ENCODE measurements at places on chromosomes 4 and X.

DNA sequence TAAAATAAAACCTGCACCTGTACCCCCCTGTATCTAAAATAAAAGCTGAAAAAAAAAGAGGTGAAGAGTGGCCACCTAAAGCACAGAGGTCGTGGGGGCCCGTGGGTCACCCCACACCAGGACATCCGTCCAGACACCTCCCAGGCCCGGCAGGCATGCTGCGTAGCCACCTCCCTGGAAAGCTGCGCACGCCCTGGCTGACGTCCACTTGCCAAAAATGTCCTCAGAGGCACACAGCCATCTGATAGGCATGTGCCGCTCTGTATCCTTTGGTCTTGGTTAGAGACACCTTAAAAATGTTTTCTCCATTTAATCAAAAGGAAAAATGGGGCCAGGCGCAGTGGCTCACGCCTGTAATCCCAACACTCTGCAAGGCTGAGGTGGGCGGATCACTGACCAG is 17.7 kb downstream of the FAM53A start:
- DNase-seq, result no peak

- DNase-seq, result no peak
Measured at GRCh38 chrX:74085642-74086236, 218.2 kb upstream of the ZCCHC13 start.

GRCh38 chr4:83922402-83922801 is 386.5 kb downstream of the GPAT3 start:
- DNase-seq, result no peak

DNA sequence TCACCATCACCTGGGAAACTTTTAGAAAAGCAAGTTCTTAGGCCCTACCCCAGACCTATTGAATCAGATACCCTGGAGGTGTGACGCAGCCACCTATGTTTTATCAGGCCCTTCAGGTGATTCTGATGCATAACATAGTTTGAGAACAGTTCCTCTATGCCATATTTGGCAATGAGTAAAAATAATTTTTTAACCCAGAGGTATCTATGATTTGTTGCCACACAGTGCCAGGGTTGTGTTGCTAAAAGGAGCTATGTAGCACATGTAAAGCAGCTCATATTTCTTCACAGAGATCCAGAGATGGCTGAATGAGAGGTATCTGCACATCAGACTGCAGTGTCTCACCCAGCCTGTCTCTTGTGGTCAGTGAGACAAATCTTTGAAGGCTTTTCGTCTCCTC is 85.3 kb downstream of the PTPN13 start:
- DNase-seq, result no peak

DNA sequence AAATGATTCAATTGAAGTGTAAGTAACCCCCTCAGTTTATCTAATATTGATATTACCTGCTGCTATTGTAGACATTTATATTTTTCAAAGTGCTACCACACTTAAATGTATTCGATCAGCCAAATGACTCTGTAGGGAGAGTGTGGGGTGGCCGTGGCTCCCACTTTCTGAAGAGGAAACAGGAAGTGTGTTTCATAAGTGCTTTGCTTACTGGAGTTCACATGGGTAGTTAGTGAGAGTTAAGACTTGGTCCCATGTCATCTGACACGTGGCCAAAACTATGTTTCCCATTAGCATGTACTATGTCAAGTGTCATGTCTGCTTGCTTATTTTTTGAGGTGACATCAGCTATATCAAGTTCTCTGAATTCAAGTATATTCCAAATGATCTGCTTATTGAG is 308.1 kb upstream of the GATB start:
- no peak for DNase-seq

- DNase-seq, result no peak
Measured at GRCh38 chr4:89468602-89469001, 161.0 kb upstream of the GPRIN3 start.

DNA sequence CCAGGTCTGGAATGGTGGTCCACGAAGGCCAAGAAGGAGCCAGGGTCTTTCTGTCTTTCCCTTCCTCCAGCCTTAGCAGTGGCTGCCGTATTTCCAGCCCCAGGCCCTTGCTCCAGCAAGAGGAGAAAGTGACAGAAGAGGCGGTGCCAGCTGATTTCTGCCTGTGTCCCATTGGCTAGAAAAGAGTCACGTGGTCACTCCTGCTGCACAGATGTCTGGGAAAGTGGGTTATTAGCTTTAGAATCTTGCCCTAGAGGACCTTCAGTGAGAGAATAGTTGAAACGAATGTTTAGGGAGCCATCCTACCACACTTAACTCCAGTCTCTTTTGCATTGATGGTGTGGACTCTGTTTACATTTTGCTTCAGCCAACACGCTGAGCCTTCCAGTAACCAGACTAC is 99.3 kb upstream of the BCOR start:
- DNase-seq, result no peak

DNA sequence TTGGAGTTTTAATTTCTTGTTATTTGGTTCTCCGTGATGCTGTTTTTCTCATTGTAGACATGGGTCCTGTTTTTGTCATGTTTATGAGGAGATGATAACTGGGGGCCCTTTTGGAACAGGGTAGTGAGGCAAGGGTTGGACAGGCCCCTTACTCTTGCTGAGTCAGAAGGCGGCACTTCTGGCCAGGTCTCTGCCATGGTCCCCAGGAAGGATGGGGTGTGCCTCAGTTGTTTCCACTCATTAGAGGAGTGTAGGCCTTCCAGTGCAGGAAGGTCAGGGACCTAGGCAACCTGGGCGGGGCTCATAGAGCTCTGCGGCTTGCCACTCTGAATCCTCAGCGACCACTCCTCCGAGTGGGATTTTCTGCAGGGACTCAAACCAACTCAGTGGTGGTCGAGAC is 68.2 kb downstream of the NELFA start:
- no peak for DNase-seq

DNA sequence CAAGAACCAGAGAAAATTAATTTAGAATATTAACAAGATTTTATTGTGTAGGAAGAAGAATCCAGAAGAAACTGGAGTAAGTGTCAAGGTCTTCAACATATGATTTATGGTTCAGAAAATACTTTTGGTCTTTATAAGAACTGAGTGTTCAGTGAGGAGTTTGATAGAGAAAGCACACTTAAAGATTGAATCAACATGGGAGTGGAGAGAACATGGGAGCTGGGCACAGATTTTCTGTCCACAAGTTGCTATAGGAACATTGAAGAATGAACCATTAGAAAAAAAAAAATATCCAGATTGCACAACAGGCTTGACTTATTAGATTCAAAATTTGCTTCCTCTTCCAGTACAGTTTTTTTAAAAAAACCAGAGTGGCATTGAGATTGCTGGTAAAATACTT is 601.2 kb upstream of the GNPDA2 start:
- DNase-seq, result no peak

GRCh38 chr4:170853422-170854021 is 763.8 kb upstream of the AADAT start:
- DNase-seq, result no peak

DNA sequence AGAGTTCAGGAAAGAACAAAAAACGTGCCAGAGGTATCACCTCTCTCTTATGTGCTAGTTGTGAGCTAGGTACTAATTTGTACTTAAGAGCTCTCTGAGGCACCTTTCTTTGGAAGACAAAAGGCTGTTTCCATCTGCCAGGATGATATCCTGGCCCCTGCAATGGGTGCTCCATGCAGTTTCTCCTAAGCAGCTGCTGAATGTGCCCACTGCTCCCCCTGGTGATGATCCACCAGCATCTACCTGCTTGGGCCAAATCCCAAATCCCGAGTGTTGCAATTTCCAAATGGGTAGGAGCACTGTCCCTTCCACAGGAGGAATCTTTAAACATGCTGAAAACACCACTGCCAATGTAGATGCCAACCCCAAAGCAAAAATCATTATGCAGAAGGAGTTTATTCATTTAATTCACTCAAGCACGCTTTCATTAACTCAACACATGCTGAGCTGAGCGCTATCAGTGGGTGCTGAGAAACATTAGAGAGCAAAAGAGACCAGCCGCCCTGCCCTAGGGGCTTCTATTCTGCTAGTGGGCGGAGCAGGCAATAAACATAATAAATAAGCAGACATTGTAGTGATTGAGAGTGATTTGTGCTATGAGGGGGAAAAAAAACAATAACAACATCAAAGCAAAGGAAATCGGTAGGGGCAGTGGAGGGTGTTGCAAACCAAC is 69.6 kb upstream of the C4orf50 start:
- DNase-seq, result no peak

DNA sequence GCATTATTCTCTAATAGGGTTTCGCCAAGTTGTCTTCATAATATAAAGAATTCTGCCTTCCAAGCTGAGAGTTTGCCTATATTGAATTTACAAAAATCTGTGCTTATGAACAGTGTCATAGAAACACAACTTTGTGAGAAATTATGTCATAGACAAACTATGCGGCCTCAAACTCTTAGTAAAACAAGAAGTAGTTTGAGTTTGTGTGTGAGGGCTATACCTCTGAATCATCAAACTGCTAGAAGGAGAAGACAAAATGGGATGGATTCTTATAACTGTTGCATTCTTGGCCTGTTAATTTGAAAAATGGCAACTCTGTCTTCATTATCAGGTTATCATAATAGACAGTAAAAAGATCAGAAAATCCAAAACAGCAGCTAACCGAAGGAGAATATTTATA is 46.1 kb upstream of the NAP1L5 start:
- DNase-seq, result no peak

- no peak for DNase-seq
Measured at GRCh38 chrX:34875204-34875603, 67.4 kb upstream of the FAM47B start.

DNA sequence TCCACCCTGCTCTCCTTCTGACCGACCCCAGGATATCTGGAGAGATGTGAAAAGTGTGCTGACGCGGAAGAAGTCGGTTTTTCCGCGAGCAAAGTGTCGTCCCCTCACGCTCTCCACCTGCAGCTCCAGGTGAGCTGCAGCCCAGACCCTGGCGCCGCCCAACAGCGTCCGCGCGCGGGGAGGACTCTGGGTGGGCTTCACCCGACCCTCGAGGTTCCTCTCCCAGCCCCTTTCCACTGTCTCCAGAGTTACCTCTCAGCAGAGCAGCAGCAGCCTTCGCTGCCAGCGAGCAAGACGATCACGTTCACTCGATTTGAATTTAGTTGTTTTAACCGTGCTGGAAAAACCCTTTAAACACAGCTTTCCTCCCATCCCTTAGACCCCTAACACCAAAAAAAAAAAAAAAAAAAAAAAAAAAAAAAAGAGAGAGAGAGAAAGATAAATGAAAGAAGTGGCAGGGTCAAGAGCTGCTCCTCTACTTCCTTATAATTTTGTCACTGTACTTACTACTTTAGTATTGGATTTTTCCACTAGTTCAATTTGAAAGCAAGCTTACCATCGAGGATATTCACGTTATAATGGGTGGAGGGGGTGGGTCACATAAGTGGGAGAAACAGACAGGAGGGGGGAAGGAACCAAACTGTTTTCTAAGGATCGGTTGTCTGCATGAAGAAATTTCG is 758 bp upstream of the NR3C2 start:
- DNase-seq, result no peak

Data from activated naive CD4-positive, alpha-beta T cell treated with Interleukin-2 at 50 U/mL for 16 hours (primary cell).